Diencephalon (tissue), 1 donor: ENCODE measurements at places on chromosomes 2 and 18. TPM values are rescaled to one million over a fixed set of nuclear protein-coding genes. Genes with fewer than 3 reads are reported as not detected.

OSR1 gene
- total RNA-seq = 2.5 TPM

GATA6 gene
- total RNA-seq = 0.23 TPM

SLC11A1 gene
- 3.5 TPM for total RNA-seq

TNFRSF11A gene
- 0.46 TPM for total RNA-seq

SULT1C4 gene
- 15.5 TPM for total RNA-seq

OTOF gene
- total RNA-seq = 4.6 TPM

TM4SF20 gene
- not detected for total RNA-seq

CCDC141 gene
- 3.5 TPM for total RNA-seq

CTNNA2 gene
- total RNA-seq = 291 TPM

RAB6D gene
- total RNA-seq = 3.0 TPM

MAP3K19 gene
- 9.5 TPM for total RNA-seq

CCDC150 gene
- total RNA-seq = 9.2 TPM

DSG1 gene
- total RNA-seq = 0.23 TPM

LRRTM4 gene
- total RNA-seq = 70.6 TPM

POTEI gene
- 1.2 TPM for total RNA-seq

BCL2 gene
- total RNA-seq = 21.2 TPM

NAT8 gene
- total RNA-seq = not detected

MAP4K3 gene
- 93.0 TPM for total RNA-seq

HOXD3 gene
- total RNA-seq = not detected

SPDYA gene
- total RNA-seq = 1.2 TPM

LHCGR gene
- total RNA-seq = 0.23 TPM

TWIST2 gene
- total RNA-seq = 0.23 TPM

MITD1 gene
- total RNA-seq = 23.1 TPM

GKN2 gene
- not detected for total RNA-seq

ALPG gene
- not detected for total RNA-seq

MATN3 gene
- total RNA-seq = 5.1 TPM

NR4A2 gene
- total RNA-seq = 2.5 TPM

CYTIP gene
- total RNA-seq = 0.92 TPM

SLC35G4 gene
- not detected for total RNA-seq

ANKRD53 gene
- 0.92 TPM for total RNA-seq

GALR1 gene
- 7.8 TPM for total RNA-seq

SCN1A gene
- total RNA-seq = 61.8 TPM

DSG4 gene
- total RNA-seq = not detected

RAB31 gene
- 51.2 TPM for total RNA-seq

TUBB6 gene
- 24.0 TPM for total RNA-seq

NBEAL1 gene
- 42.7 TPM for total RNA-seq

UGT1A10 gene
- not detected for total RNA-seq
